ENCODE measurements at places on chromosomes 12 and 14.
A peak's percentile ranks its signal among the peaks of the same experiment; 100 is the strongest.

- no peak for DNase-seq
Measured at GRCh38 chr14:35366056-35366451, 38.5 kb downstream of the NFKBIA start.

- DNase-seq: no peak
Measured at GRCh38 chr12:53231671-53231920, 413 bp downstream of the RARG start.

DNA sequence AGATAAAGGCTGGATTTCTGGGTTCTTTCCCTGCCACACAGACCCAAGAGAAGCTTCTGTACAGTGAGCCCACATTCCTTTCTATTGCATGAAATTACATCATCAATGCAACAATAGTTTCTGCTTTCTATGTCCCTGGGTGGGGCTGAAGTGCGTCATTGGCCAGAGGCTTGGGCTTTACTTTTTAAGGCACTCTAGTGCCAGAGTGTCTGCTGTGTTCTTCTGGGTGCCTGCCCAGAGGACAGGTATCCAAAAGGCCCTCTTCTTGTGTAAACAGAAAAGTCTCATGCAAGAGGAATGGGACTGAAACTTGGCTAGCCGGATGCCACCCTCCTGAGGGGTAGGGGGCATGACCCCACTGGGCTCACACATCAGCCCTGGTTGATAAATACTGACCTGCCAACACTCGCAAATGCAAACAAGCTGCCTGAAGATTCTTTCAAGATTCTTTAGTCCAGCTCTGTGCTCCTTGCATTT, 5.9 kb downstream of the KRT86 start:
- peak; percentile 93 for DNase-seq

DNA sequence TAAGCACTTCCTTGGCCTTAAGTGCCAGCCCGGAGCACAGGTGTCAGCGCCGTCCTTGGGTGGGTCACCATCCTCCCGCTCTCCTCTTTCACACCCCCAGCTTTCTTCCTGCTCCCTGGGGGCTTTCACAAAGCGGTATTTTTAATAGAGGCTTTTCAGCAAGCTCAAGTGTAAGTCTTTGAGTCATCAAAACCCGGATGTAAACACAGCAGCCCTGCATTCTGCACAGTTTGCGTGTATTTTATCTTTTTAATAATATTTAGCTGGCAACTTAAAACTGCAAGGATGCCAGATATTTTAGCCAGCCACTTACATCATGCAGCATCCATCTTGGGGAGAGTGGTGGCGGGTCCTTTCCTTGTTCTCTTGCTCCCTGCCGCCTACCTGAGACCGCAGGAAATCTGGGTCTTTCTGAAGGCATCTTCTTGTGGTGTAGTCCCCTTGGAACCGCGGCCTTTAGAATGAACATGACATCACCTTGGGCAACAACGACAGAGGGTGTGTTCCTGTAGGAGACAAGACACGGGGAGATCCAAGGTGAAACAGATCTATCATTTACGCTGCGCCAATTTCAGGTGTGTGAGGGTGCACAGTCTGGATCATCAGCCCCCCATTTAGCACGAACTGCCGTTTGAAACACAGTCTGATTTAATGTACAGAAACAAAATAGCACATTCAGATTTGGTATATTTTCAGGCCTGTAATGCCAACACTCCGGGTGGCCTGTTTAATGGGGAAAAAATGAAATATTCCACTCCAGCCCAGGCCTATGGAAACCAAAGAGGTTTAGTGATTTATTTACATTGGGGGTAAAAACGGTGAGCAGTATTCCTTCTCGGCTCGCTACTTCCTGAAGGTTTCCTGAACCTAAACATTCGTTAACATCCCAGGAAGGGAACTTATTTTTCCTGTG, 12.5 kb upstream of the IRF2BPL start:
- DNase-seq: peak; percentile 97

- DNase-seq: no peak
Measured at GRCh38 chr14:36174767-36175424, 1.6 kb downstream of the PTCSC3 start.

- no peak for DNase-seq
Measured at GRCh38 chr12:57465747-57466505, 6.3 kb downstream of the GLI1 start.

DNA sequence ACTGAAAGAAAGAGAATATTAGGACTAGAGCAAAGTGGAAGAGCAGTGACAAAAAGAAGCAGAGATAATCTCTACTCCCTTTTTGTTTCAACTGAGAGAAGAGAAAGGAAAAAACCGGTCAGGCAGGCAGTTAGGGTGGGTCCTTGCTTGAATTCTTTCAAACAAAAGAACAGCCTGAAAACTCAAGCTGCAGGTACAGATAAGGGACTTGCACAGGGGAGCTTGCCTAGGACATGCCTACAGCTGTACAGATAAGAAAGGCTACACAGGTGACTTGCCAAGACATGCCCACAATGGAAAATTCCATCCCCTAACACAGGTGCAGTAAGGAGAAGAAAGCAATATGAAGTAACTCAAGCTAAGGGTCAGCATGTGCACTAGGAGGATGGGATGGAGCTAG, 532.2 kb upstream of the MIS18BP1 start:
- no peak for DNase-seq

- DNase-seq: peak; percentile 97
Measured at GRCh38 chr12:111775205-111776193, 8.8 kb downstream of the ALDH2 start.

Measured in amniotic epithelial cell (primary cell).